ENCODE measurements at places on chromosomes 11 and 22.
A peak's percentile ranks its signal among the peaks of the same experiment; 100 is the strongest.

- no peak for DNase-seq
Observed at GRCh38 chr11:112316971-112317370, 56.3 kb upstream of the PLET1 start.

GRCh38 chr22:34800260-34800980, 265.5 kb upstream of the ISX start:
- DNase-seq: no peak

- DNase-seq: no peak
Observed at GRCh38 chr11:2441171-2441570, 3.1 kb downstream of the TRPM5 start.

GRCh38 chr22:23504516-23504915, 75.6 kb downstream of the IGLL1 start:
- no peak for DNase-seq

DNA sequence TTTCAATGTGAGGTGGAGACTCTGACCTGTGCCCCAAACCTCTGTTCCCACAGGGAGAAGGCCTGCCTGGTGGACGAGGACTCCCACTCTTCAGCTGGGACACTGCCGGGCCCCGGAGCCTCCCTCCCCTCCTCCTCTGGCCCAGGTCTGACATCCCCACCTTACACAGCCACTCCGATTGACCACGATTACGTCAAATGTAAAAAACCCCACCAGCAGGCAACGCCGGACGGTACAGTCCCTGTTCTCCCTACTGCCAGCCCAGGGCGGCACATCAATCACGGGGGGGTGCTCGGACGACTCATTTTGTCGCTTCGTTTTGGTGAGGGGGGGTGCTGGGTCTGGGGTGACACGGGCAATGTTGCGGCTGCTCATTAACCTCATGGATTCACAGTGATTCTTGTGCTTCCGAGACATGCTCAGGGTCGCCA, 83.3 kb upstream of the SUSD2 start:
- DNase-seq: no peak

- no peak for DNase-seq
Observed at GRCh38 chr22:30186041-30186440, 60.5 kb downstream of the LIF start.

GRCh38 chr11:109914809-109915653, 178.2 kb upstream of the ZC3H12C start:
- no peak for DNase-seq

DNA sequence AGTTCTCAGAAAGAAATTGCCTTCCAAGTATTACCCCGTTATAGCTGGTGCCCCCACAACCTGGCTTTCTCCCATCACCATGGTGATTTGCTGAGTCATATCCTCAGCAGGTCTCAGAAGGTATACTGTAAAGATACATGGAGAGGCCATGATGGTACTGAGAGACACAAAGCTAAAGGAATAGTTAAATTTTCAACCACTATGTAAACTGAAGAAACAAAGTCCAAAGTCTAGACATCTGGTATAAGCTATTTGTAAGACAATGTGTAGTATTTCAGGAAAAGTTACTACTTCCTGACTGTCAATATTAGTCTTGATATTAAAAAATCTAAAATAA, 377.1 kb downstream of the DCDC1 start:
- DNase-seq: no peak

GRCh38 chr22:30574997-30575671, 669 bp upstream of the GAL3ST1 start:
- no peak for DNase-seq

DNA sequence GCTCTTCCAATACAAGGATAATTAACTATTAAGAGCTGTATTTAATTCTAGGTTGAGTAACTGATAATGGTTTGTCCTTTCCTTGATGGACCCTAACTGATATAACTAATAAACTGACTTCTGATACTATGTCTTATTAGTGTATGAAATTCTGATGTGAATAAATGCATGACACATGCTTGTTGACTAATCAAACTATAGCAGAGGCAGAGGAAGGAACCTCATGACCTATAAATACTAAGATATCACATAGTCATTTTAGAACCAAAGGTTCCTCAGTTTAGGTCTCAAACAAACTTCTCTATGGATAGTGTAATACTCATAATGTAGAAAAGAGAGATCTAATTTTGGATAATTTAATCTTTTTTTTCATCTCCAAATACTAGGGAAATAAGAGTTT, 4.8 kb upstream of the HBD start:
- DNase-seq: no peak

- DNase-seq: no peak
Observed at GRCh38 chr11:26018336-26018735, 313.6 kb upstream of the ANO3 start.

DNA sequence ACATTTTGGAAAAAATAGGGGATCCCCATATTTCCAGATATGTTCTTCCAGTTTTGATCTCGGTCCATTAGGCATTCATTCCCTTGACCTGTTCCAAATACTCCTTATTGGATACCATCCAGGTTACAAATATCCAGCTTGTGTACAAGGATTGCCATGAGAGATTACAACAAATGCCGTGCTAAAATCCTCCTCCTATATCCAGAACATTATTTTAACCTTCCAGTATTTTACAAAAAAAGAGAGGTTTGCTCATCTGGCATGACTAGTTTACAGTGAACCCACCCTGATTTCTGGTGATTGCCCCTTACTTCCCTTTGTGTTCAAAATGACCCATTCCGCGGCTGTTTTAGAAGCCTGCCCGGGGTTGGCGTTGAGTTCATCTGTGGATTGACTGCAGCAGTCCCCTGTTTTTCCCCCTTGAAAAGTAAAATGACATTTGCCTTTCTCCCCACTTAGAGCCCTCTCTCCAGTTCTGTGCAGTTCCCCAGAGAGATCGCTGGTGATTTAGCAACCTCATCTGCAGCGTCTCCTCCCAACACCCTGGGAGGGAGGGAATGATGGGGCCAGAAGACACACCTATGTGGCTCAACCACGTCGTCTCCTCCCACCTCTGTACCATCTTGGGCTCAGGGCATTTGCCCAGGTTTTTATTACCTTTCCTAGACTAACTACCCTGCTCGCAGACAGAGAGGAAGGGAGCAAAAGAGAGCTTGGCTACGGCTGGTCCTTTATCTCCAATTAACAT, 73.6 kb downstream of the DSCAML1 start:
- DNase-seq: no peak

DNA sequence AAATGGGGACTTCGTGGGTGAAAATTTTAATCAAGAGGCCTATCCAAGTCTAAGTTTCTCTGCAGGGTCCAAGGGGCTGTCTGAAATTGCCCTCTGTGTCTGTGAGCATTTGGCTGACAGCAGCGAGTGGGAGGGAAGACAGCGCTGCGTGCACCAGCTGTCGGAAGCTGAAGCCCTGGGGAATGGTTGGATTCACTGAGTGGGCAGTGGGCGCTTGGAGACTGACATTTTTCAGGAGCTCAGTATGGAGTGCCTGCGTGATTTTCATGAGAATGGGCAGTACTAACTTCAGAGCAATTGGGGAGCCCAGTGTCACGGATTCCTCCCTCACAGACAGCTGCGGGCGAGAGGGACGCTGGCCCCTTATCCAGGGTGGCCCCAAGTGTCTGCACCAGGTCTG, 388.8 kb upstream of the B3GAT1 start:
- no peak for DNase-seq

- no peak for DNase-seq
Observed at GRCh38 chr11:64048042-64048854, 12.5 kb downstream of the FLRT1 start.

GRCh38 chr22:17121233-17122195, at the start of gene TMEM121B:
Gene TMEM121B, minus strand, starts transcription at chr22:17121360. Its CDS starts 233 bp downstream, at chr22:17121127.
- no peak for DNase-seq

GRCh38 chr22:37375801-37376200, 51.5 kb downstream of the ELFN2 start:
- no peak for DNase-seq

DNA sequence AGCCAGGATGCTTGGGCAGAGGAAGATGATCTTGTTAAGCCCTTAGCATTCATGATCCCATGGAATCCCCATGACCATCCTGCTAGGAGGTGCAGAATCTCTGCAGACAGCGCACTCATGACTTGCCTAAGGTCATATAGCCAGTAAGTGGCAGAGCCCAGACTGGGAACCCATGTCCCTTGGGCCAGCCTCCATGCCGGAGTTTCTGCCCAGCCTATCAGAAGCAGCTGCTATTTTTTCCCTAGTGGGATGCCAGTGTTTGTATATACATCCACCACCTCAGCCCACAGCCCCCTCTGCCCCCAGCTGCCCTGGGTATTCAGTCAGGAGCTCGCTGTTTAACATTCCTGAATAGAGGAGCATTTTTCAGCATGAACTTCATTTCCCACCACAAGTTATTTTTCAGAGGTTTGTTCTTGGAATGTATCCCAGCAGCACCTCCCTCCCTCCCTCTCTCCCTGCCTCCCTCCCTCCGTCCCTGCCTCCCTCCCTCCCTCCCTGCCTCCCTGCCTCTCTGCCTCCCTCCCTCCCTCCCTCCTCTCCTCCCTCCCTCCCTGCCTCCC, 34.4 kb upstream of the SUSD2 start:
- no peak for DNase-seq

DNA sequence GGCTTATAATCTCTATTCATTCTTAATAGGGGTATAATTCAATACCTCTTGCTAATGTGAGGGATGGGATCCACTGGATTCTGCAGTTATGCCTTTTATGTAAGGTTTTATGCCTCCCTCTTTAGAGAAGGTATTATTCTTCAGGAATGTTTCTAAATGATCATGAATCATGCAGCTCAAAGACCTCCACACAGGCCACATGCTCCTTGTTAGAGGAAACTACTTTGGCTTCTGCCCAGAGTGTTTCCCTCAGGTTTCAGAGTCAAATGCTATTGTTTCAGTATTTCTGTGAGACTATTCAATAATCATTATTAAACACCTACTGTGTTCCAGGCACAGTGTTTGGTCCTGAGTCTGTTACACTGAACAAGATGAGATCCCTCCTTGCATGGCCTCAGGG, 115.9 kb downstream of the RAB38 start:
- DNase-seq: no peak

GRCh38 chr22:42957958-42958357, 57.0 kb downstream of the PACSIN2 start:
- no peak for DNase-seq

DNA sequence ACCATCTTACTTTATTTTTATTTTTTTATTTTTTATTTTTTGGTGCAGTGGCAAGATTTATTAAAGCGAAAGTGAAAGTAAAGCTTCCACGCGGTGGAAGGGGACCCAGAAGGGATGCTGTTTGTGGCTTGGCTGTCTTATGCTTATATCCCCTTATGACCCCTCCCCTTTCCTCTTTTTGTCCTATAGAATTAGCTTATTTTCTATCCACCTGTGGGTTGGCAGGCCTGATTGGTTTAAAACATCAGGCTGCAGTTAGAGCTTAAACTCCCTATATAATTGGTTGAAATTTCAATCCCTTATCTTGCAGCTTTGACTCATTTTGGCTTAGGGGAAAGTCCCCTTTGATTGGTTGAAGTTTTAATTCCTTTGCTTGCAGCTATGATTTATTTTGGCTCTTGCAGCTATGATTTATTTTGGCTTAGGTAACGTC, 50.5 kb downstream of the NNMT start:
- peak; percentile 39 for DNase-seq

- no peak for DNase-seq
Observed at GRCh38 chr11:116207421-116208141, 565.2 kb downstream of the BUD13 start.

DNA sequence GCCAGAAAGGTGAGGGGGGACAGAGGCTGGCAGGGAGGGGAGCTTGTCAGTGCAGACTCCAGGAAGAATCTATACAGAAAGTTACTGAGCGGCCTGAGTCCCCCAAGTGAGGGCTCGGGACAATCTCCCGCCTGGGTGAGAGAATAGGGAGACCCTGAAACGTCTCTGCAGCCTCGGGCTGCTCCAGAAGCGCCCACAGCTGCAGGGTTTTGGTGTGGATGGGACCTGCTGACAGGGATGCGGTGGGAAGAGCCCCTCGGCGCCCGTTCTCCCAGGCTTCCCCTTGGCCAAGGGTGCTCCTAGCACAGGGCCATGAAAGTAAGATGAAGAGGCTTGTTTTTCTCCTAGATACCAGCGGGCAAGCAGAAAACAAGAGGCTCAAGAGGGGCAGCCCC, 743 bp upstream of the RCE1 start:
- DNase-seq: no peak

DNA sequence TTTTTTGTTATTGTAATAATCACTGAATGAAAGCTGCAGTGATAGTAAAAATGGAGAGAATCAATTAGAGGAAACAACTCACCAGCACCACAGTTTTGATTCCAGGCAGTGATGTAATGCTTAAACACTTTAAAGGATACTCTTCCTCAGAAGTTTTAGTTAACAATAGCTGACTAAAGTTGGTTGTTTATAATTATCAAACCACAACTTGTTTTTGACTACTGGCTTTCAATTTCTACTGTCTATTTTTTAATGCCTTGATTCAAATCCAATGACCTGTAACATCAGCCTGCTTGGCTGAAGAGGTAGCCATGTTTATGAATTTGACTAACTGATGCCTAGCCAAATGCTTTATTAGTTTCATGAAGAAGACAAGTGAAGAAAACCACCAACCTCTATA, 18.2 kb upstream of the CASP12 start:
- DNase-seq: no peak

GRCh38 chr11:133467686-133468085, 64.6 kb downstream of the OPCML start:
- DNase-seq: no peak

- no peak for DNase-seq
Observed at GRCh38 chr11:38173676-38174075, 1575.6 kb upstream of the RAG2 start.

GRCh38 chr22:25570486-25570885, 6.0 kb downstream of the GRK3 start:
- DNase-seq: no peak

DNA sequence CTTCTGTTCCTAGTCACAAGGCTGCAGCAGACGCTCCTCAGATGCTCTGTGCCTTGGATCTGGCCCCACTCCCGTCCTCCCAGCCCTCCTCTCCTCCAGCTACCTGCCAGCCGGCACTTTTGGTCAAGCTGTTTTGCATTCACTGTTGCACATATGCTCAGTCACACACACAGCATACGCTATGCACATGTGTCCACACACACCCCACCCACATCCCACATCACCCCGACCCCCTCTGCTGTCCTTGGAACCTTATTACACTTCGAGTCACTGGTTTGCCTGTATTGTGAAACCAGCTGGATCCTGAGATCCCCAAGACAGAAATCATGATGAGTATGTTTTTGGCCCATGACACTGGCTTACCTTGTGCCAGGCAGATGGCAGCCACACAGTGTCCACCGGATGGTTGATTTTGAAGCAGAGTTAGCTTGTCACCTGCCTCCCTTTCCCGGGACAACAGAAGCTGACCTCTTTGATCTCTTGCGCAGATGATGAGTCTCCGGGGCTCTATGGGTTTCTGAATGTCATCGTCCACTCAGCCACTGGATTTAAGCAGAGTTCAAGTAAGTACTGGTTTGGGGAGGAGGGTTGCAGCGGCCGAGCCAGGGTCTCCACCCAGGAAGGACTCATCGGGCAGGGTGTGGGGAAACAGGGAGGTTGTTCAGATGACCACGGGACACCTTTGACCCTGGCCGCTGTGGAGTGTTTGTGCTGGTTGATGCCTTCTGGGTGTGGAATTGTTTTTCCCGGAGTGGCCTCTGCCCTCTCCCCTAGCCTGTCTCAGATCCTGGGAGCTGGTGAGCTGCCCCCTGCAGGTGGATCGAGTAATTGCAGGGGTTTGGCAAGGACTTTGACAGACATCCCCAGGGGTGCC, 109.8 kb downstream of the BCR start:
- peak; percentile 65 for DNase-seq

GRCh38 chr11:66081505-66081904, 11.4 kb downstream of the PACS1 start:
- DNase-seq: peak; percentile 84
